ENCODE measurements at places on chromosomes 12 and 14.

DNA sequence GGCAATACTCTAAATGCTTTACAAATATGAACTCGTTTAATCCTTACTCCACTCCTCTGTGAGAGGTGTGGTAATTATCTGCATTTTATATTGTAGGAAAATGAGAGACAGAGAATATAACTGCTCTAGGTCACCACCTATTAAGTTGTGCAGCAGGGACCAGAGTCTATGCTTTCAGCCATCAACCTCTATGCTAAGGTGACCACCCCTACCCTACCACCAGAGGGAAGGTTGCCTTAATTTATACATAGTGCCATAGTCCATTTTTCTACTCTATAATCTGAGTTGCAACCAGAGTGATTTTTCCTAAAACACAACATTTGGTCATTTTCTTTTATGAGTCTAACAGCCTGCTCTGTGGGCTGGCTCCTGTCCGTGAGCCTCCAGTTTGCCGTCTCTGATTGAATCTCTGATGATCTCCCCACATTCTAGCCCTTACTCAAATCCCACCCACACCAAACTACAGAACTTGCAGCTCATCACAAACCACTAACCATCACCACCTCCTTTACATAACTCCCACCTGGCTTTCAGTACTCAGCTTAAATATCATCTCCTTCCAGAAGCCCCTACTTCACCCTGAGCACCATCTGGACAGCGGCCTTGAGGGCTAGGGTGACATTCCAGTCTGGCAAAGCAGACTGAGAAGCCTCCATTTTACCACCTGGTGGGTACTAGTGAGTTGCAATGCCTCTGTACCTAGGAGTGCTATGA is 126.6 kb downstream of the PPM1H start:
- no peak for DNase-seq

DNA sequence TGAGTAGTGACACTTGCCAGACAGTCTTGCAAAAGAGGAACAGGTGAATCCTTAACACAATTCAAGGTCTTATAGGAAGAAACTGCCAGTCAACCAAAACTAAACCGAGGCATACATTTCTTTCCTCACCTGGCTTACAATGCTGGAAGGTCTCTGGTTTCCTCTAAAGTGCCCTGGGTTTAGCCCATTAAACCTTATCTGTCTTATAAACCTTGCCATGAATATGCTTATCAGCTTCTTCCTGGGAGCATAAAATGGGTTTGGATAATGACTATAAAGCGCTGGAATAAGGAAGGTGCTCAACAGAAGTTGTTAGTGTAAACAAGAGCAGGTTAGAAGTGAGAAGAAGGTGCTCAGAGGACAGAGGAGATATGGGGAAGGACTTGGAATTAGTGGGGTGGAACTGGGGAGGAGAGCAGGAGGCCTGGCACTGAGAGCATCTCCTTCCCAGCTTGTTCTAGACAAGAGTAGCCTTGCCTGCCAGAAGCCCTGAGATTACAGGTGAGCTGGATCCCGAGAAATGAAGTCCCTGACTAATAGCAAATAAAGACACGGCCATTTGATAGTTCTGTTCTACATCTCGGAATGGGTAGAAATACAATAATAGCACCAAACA is 14.1 kb upstream of the GPRC5A start:
- no peak for DNase-seq

- peak; percentile 35 for DNase-seq
These were observed 606 bp downstream of the CINP start for GRCh38 chr14:102362084-102362483.

DNA sequence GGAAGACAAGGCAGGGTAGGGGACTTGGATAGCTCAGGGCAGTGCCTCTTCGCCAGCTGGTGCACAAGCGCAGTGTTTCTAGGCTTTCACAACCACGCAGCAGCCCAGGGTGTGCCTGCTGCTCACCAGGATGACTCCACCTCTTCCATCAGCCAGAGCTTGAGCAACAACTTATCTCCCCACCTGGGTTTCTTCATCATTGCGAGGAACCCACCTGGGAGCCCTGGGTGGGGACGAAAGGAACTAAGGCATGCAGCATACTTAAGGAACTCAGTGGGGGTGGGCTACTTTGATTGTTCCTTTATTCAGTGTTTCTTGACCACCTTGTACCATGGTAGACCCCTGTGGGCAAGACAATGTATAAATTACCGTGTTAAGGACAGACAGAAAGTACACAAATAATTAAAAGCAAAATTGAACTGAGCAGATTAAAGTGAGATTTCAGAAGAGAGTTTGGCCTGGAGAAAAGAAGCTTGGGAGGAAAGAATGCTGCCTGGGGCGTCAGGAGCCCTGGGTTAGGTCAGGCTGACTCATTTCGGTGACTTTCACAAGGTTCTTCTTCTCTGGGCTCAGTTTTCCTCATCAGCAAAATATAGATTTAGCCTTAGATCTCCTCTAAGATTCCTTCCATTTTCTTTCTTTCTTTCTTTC is 22.9 kb downstream of the KRT18 start:
- no peak for DNase-seq

- no peak for DNase-seq
These were observed 71.6 kb upstream of the USP44 start for GRCh38 chr12:95622879-95623278.

Data from activated CD4-positive, alpha-beta T cell treated with anti-CD3 and anti-CD28 coated beads for 4 hours (primary cell).